ENCODE measurements at places on chromosomes 3 and 15.

GRCh38 chr3:35900079-35900478 is 260.8 kb downstream of the ARPP21 start:
- no peak for DNase-seq

DNA sequence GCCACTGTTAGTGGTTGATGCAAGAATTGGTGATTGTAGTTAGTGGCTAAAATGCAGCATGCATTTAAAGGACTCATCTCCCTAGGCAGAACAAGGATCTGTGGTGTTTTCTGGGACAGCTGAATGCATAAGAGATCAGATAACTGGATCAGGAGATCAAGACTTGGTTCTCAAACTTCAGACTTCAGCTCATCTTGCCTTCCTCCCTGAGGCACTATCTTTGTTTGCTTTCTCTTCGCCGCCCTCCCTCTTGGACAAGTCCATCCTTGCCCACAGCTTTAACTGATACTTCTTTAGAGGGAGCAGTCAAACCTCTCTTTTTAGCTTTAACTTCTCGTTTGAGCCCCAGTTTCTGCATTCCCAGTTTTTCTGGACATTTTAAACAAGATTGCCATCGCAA is 195.4 kb upstream of the TPRG1 start:
- DNase-seq: no peak

DNA sequence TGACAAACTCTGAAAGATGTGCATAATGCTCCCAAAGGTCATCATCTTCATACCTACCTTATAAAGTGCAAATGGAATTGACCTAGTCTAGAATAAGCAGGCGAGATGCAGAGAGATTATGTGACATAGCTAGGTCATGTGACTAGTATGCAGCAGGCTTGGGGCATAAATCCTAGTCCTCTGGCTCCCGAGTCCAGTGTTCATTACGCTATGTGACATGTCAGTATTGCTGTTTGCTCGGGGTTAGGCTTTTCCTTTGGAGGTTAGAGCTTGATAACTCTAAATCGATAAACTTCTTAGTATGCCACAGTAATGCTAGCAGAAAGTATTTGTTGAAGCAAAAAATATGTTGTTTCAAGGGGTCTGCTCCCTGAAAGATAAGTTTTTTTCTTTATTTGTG is 481.7 kb upstream of the TPRG1 start:
- DNase-seq: no peak

- DNase-seq: no peak
Observed at GRCh38 chr15:94912760-94913159, 681.4 kb downstream of the MCTP2 start.

DNA sequence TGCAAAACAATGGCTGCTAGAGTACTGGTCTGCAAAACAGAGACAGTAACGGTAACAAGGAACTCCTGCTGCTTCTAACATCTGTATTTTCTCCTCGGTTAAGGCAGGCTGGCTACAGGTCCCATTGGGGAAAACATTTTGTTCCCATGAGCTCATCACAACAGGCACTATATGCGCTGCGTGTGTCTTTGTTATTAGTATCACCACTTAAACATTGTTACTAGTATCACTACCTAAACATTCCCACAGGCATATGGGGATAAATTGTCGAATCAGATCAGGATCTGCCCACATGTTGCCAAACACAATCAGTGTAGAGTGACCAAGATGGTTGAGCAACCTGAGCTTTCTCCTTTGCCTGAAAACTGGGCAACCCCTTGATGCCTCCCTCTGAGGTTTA is 77.2 kb downstream of the TOP2B start:
- DNase-seq: no peak

- no peak for DNase-seq
Observed at GRCh38 chr3:9660972-9661371, 11.7 kb downstream of the MTMR14 start.

DNA sequence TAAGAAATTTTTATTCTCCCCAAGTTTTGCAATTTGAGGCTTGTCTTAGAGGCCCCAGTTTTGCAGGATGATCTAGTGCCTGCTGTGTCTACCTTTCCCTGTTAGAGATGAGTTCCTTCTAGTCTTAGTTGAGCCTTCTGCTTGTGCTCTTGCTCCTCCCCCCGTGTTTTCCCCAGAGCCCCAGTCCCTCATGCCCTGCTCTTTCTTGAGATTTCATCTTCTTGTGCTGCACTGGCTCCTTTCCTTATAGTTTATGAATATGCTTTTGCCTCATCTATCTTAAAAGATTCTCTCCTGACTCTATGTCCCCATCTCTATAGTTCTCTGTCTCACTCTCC is 4.7 kb downstream of the GAP43 start:
- DNase-seq: no peak

- DNase-seq: no peak
Observed at GRCh38 chr3:131738095-131738494, 235.3 kb upstream of the MRPL3 start.

GRCh38 chr3:188158731-188159310 is 4.9 kb downstream of the LPP start:
- no peak for DNase-seq

DNA sequence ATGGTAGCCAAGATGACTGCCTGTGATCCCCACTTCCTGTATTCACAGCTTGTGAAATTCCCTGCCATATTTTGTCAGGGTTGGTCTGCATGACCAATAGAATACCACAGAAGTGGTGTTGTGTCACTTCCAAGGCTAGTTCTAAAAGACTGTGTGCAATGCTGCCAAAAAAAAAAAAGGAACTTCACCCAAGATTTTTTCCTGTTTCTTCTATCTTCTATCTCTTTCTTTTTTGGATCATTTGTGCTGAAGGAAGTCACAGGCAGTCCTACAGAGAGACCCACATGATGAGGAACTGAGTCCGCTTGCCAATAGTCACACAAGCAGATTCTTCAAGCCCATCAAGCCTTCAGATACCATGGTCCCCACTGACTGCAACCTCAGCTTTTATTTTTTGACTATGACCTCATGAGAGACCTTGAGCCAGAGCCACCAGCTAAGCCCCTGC is 18.1 kb upstream of the RAF1 start:
- no peak for DNase-seq

DNA sequence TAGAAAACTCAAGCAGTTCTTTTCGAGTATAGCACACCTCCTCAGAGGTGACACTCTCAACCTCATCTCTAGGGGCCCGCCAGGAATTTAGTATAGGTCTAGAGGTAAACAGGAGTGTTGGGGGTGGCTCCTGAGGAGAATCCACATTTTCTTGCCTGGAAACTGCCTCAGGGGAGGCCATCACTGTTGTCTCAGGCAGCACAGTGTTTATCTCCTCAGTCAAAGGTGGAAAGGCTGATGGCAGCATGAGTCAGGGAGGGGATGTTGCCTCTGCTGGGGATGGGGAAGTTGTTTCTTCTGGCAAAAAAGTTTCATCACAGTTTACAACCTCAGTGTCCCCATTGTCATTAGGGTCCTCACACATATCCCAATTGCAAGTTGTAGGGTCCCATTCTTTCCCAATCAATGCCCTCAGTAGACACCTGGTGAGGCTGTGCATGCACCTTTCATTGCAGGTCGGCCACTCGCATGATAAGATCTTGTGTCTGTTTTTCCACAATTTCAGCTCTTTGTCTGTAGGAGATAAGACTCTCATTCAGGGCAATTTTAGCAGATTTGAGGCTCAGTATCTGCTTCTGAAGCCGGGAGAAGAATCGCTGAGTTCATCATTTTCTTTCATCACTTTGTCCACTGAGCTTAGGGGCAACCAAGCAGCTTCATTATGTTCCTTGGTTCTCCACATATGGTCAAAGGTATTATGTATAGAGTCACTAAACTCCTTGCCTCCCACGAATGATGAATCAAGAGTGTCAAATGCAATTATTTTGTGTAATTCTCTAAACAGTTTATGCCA is 25.8 kb downstream of the NAALADL2 start:
- no peak for DNase-seq

DNA sequence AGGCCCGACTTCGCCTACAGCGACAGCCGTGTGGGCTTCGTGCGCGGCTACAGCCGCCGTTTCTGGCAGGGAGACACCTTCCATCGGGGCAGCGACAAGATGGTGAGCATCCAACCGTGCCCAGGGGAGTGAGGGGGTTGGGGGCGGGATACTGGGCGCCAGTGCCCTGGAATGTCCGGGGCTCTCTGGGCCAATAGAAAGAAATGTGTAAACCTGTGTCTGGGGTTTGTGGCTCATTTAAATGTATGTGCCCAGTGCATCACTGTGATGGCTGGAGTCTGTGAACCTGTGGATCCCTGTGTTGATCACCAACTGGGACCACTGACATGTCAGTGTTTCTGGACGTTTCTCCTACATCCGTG is 423 bp downstream of the CHAC1 start:
- DNase-seq: no peak

DNA sequence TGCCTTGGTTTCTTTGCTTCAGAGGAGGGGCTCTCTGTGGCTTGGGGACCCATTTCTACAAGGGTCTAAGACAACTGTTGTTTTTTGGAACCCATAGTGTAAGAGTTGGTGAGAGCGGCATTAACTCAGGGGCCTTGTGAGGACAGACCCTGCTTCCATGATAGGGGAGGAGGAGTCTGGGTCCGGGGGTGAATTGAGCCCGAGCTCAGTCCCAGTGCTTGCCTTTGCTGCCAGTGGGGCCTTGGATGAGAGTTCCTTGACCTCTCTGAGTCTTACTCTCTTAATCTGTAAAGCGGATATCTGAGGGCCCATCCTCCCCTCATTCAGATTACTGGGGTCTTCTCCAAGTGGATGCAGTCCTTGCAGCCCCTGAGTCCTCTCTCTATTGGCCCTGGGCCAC is 74.2 kb downstream of the EEFSEC start:
- no peak for DNase-seq

DNA sequence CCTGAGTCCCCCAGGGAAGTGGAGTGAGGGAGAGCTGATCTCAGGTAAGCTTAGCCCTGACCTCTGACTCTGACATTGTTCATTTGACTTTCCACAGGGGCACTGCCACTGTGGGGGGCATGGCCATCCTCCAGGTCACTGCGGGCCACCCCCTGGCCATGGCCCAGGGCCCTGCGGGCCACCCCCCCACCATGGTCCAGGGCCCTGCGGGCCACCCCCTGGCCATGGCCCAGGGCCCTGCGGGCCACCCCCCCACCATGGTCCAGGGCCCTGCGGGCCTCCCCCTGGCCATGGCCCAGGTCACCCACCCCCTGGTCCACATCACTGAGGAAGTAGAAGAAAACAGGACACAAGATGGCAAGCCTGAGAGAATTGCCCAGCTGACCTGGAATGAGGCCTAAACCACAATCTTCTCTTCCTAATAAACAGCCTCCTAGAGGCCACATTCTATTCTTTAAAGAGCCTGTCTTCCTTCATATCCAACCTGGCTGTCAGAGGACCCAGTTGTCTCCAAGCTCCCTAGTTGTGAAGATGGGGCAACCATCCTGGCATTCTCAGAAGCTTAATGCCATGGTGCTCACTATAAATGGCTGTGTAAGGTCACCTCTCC is 1.9 kb upstream of the DISP2 start:
- DNase-seq: no peak

- no peak for DNase-seq
Observed at GRCh38 chr3:63462732-63463131, 184.6 kb downstream of the SYNPR start.

- DNase-seq: no peak
Observed at GRCh38 chr15:34109797-34110663, 8.1 kb downstream of the PGBD4 start.

- DNase-seq: no peak
Observed at GRCh38 chr3:115388166-115388565, 235.1 kb upstream of the GAP43 start.

All from GOT3 (cell line).